Cerebellar cortex (tissue), 1 donor: ENCODE measurements at places on chromosomes 5 and 9.

DNA sequence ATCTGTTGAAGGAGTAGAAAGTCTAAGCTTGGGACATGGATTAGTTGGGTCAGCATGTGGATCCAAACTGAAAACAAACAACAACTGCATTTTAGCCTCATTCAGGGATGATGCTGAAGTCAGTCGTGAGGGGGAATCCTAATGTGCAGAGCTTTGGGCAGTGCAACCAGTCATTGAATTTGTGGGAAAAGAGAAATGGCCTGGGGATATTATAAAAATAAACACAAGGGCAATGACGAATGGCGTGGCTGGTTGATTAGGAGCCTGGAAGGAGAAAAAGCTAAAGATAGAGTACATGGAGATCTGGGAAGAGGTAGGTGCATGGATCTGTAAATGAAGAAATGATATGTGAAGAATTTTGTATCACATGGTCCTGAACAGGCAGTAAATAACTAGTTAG lies 477.6 kb downstream of the TLE1 start:
- no peak for DNase-seq

DNA sequence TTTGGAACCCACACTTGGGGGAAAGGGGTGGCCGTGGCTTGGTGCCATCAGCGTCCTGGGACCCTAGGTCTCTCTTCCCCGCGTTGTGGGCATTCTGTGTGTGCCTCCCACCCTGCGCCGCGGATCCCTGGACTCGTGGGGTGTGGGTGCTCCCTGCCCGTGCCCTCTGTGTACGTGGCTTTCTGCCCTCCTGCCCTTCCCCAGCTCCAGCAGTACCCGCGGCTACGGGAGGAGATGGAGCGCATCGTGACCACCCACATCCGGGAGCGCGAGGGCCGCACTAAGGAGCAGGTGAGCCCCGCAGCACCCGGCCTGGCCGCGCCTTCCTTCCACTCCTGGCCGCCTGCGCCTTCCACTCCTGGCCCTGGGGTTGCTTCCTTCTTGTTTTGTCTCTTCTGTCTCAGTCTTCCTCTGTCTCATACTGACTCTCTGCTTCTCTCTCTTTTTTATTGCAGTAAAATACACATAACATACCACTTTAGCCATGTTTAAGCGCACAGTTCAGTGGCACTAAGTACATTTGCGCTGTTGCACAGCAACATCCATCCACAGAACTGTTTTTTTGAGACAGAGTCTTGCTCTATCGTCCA lies 30.7 kb downstream of the DNM1 start:
- DNase-seq, result no peak

- no peak for DNase-seq
Observed at GRCh38 chr5:130514984-130515690, 610.9 kb downstream of the CHSY3 start.

- DNase-seq, result no peak
Observed at GRCh38 chr9:98572796-98573195, 135.9 kb downstream of the GABBR2 start.

DNA sequence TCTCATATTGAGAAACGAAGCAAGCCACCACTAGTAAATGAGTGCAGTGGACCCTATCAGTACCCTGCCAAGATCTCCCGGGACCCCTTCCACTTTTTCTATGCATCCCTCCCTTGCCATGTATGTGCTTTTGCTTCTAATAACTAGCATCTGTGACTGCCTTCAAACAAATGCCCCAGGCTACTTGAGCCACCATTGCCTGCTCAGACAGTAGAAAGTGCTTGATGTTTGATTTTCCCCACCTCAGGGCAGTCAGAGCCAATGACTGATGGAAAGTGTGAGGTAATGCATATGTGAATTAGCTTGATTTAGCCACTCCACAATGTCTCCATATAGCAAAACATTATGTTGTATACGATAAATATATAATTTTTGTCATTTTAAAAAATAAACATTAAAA lies 797.3 kb upstream of the ACO1 start:
- DNase-seq, result no peak

DNA sequence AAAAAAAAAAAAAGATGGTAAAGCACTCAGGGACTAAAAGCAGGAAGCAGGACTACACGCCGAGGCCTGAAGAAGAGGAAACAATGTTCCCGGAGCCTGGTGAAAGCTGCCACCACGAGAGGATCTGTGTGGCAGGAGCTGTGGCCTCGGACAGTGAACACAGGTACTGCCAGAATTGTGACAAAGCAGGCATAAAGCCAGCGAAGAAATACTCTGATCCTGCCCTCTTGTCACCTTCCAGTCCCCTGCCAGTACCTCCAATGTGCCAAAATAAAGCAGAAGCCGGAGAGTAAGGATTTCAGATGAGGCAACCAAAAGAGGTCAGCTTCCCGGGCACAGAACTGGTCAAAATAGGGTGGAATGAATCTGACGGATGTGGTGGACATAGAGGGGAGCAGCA lies 211.5 kb upstream of the TARS1 start:
- DNase-seq, result no peak

GRCh38 chr5:38023799-38024198 lies 184.0 kb upstream of the GDNF start:
- DNase-seq, result no peak

- DNase-seq, result peak; percentile 81
Observed at GRCh38 chr9:121718084-121718483, 66.7 kb downstream of the DAB2IP start.

DNA sequence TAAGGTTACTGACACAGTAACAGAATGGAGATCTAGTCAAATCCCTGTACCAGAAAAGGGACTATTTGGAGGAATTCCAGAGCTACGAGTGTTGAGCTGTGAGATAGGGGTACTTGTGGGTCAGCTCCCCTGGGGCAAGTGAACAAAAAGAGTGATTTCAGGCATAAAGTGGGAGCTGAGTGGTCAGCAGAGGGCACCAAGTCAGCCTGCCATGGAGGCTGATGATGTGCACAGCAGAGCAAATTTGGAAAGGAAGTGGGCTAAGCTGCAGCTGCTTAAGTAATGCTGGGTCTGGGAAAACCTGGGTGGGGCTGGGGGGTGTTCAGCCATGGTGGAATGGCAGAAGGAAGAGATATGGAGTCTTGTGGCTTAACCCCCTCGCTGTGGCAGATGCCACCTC lies 327.9 kb downstream of the NTRK2 start:
- no peak for DNase-seq

DNA sequence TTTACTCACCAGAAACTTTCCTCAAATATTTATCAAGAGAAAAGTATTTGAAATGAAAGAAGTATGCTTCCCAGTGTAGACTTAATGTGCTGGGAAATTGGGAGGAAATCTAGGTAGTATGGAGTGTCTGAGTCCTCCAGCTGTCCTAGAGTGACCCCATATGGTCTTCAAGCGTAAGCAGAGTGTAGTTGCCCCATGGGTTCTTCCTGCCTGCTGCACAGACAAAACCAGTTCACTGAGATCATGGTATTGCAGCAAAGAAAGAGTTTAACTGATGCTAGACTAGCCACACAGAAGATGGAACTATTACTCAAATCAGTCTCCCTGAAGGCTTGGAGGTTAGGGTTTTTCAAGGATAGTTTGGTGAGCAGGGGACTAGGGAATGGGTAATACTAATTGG lies 114.9 kb upstream of the PRLR start:
- no peak for DNase-seq
